ENCODE measurements at places on chromosomes 6 and 20. TPM values are rescaled to one million over a fixed set of nuclear protein-coding genes. Genes with fewer than 3 reads are reported as not detected.

TCF15 gene
- total RNA-seq, result 3.6 TPM

PAX1 gene
- 0.10 TPM for total RNA-seq

NPEPL1 gene
- total RNA-seq, result 33.1 TPM

CRISP2 gene
- total RNA-seq, result not detected

IL20RA gene
- total RNA-seq, result not detected

All from gastrocnemius medialis (tissue), 4 donors.